Thymus (tissue), 14 donors: ENCODE measurements at places on chromosomes 7 and 10. TPM values are rescaled to one million over a fixed set of nuclear protein-coding genes. Genes with fewer than 3 reads are reported as not detected.

Gene IKZF1
- polyA plus RNA-seq = 99.0 TPM

Gene LIPF
- polyA plus RNA-seq = 1.0 TPM

- DNase-seq = peak; percentile 51
Measured at GRCh38 chr10:30432622-30433305, 1.2 kb upstream of the MAP3K8 start.

DNA sequence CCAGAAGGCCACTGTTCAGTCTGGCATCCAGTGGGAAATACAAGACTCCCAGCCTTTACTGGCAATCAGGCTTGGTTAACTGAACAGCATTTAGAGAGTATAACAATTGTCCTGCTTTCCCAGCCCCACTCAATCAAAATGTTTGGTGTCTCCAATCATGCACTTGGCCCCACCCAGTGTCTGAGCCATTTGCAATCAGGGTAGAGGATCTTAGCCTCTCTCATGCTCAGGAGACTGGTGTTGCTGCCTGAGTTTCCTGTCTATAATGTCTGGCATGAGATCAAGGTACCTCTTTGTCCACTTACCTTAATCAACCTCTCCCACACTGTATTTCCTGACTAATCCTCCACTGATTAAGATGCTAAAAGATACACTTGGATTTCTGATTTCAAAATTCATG lies 290.2 kb upstream of the GHITM start:
- no peak for DNase-seq

- DNase-seq = no peak
Measured at GRCh38 chr7:115015619-115016018, 93.7 kb downstream of the MDFIC start.

GRCh38 chr10:20272608-20273007 lies 456.4 kb downstream of the PLXDC2 start:
- DNase-seq = no peak

DNA sequence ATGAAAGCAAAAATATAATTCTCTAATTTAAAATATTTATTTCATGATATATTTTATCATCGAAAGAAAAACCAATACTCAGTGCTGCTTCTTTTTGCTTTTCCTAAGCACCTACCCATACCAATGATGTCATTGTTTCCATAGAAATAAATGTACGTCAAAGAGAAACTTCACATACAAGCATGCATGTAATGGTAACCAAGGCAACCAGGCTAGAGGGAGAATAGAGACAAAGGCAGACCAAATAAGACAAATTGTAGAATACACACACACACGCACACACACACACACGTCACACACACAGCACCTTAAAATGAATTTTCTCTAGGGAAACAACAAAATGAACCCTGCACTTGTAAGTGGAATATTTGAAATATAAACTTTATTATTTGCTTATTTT lies 75.5 kb downstream of the MACC1 start:
- DNase-seq = no peak

Gene PALD1
- 10.3 TPM for polyA plus RNA-seq

DNA sequence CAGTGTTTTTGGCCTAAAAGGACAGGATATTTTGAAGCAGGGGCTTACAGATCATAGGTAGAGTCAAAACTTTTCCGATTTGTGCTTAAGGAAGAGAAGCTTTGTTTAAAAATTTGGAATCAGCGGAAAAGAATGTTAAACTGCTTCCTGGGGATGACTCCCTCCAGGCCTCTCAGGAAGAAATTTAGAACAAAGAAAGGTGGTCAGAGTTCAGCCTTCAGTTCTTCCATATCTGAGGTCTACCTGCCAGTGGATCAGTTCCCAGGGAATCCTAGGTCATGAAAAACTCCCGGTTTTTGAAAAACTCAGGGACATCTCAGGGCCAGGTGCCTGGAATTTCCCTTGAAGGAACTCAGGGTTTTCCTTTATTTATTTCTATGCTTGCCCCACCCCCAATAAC lies 100.3 kb downstream of the MCU start:
- DNase-seq = no peak

Gene KIAA1549
- 0.48 TPM for polyA plus RNA-seq

GRCh38 chr10:66996996-66997395 lies 71.2 kb downstream of the LRRTM3 start:
- DNase-seq = no peak

DNA sequence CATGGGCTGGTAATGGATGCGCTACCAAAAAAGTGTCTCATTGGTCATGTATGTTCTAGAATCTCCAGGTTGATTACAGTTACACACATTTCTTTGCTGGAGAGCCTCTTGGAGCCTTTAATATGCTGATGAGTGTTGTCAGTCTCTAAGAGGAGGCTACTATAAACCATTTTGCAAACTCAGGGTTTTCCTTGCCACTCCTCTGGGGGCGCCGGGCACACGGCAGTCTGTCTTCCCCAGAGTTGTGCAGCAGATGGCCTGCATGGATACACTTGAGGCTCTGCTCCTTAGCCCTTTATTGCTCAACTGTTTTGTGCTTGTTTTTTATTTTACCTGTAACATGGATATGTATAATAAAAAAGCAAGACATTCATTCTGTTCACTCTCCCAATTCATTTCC lies 196.5 kb downstream of the ACTR3B start:
- DNase-seq = no peak

Gene OR9A2
- polyA plus RNA-seq = not detected

Gene RELN
- polyA plus RNA-seq = 0.96 TPM

Gene SLC18A3
- 0.07 TPM for polyA plus RNA-seq

DNA sequence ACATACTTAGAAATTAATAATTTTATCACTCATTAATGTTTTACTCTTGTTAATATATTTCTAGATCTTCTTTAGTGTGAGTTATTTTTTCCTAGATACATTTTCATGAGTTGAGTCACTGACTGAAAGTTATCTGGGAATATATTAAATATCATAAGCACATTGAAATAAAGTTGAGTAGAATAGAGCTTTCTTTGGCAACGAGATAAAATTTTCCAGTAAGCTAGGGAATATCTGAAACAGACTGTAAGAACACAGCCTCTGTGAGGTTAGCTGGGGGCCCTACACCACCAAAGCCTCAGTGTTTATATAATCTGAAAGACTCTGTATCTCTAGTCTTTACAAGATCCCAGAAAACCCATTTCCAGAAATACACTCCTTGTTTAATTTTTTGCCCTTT lies 347.8 kb upstream of the PLXDC2 start:
- DNase-seq = no peak

DNA sequence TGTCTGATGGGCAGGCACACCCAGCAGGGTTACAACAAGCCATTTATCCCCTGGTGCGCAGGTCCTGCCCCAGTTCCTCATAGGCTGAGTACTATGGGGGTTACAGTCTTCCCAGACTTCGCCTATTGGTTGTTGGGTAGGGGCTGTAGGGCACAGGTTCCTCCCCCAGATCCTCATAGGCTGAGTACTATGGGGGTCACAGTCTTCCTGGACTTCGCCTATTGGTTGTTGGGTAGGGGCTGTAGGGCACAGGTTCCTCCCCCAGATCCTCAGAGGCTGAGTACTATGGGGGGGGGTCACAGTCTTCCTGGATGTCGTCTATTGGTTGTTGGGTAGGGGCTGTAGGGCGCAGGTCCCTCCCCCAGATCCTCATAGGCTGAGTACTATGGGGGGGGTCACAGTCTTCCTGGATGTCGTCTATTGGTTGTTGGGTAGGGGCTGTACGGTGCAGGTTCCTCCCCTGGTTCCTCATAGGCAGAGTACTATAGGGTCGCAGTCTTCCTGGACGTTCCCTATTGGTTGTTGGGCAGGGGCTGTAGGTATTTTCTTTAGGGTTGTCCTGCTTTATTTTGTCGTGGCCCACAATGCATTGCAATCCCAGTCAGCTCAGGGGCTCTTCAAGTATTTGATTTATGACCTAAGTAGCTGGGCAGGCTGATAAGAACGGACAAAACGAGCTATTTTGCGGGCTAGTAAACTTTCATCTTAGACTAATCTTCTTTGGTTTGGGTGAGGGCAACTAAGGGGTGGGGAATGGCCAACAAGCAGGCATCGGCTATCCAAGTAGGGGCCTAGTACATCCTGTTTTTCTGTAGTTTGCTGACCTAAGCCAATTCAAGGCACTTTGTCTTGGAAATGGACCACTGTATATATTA lies 3.4 kb downstream of the LRRC27 start:
- DNase-seq = peak; percentile 47

- no peak for DNase-seq
Measured at GRCh38 chr10:50232261-50232639, 19.1 kb downstream of the ASAH2 start.

DNA sequence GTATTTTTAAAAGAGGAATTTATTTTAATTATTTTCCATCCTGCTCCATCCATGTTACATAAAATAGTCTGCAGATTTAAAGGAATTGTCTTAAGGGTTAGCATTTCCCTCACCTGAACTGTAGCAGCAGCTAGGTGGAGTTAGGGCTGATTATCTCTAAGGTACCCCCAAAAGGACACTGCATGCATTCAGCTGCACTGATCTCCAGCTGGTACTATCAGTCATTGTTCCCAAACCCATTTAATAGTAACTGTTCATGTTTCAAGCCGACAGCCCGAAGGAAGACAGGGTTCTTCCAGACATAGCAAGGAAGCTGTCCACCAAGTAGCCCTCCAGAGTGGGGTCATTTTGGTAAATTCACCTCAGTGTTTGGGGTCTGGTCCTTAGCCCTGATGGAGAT lies 48.7 kb downstream of the FAM171A1 start:
- DNase-seq = no peak

- DNase-seq = peak; percentile 33
Measured at GRCh38 chr7:81956520-81956919, 186.7 kb upstream of the HGF start.

Gene MLLT10
- 23.0 TPM for polyA plus RNA-seq

Gene SEMA4G
- 1.2 TPM for polyA plus RNA-seq

- no peak for DNase-seq
Measured at GRCh38 chr7:26691886-26692285, 172.5 kb downstream of the SKAP2 start.

GRCh38 chr7:106820321-106821217 lies 44.5 kb upstream of the PIK3CG start:
- no peak for DNase-seq

GRCh38 chr7:135801045-135801693 lies 52.6 kb upstream of the FAM180A start:
- peak; percentile 43 for DNase-seq

Gene C7orf57
- polyA plus RNA-seq = 0.18 TPM
